ENCODE measurements at places on chromosomes 5 and 9. TPM values are rescaled to one million over a fixed set of nuclear protein-coding genes. Genes with fewer than 3 reads are reported as not detected.
A peak's percentile ranks its signal among the peaks of the same experiment; 100 is the strongest.

- DNase-seq: peak; percentile 19
These were observed 103.3 kb upstream of the LHFPL2 start for GRCh38 chr5:78751872-78752271.

DNA sequence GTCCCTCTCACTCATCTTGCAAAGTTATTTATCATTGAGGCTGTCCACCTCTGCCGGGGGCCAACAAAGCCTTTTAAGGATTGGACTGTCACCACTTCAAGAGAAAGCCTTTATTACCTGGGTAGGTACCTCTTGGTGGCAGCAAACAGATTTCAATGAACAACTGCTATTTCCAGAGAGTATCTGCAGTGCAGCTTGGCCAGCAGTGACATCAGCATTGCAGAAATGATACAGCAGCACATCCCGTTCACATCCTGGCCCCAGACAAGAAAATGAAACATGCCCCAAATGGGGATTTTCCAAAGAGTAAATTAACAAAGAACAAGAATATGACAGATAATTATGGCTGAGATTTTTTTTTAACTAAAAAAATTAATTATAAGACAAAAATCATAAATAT is 2.3 kb upstream of the SPATA6L start:
- no peak for DNase-seq

Gene GRM6
- total RNA-seq: not detected

DNA sequence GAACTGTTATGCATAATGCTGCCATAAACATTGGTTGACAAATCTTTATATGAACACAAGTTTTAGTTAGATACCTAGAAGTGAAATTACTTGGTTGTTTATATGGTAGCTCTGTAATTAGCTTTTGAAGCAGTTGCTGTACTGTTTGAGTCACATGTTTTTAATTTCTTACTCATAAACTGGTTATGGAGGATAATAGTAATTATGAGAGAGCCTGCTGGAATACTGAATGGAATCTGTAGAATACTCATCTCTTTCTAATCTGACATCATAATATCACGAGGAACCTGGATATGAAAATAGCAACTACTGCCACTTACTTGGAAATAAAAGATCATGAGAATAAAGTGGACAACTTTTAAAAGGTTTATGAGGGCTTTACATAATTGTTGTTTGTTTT is 509.2 kb downstream of the CETN3 start:
- DNase-seq: no peak

Gene ZMYND19
- 42.9 TPM for total RNA-seq

DNA sequence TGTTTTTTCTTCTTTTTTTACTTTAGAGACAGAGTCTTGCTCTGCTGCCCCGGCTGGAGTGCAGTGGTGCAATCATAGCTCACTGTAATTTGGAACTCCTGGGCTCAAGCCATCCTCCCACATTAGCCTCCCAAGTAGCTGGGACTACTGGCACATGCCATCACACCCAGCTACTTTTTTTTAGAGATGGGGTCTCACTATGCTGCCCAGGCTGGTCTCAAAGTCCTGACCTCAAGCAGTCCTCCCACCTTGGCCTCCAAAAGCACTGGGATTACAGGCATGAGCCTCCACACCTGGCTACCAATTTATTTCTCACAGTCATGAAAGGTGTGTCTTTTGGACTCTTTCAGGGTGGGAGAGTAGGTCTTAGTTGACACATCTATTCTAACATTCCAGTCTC is 83.0 kb upstream of the FAM120A start:
- no peak for DNase-seq

DNA sequence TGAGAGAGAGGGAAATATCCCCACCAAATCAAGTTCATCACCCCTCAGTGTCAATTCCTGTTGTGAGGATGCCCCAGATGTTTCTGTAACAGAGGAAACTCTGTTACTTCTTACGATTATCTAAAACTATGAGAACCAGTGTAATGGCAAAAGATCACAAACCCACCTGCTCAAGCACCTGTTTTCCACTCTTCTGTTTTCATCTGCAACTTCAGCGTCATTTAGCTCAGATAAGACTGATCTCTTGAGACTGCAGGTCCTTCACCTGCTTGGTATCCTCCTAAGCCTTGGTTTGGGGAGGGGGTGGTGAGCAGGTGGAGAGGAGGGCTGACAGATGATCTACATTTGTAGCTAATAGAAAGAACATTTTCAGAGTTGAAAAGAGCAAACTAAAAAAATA is 229.3 kb downstream of the SLF1 start:
- DNase-seq: no peak
